ENCODE measurements at places on chromosomes 3 and 15.

GRCh38 chr3:188268336-188268735, 114.4 kb downstream of the LPP start:
- no peaks in the 10 kb centered on the region for H3K36me3 ChIP-seq
- DNase-seq: no peak
- H3K4me3 ChIP-seq: no peak overlapping the region

DNA sequence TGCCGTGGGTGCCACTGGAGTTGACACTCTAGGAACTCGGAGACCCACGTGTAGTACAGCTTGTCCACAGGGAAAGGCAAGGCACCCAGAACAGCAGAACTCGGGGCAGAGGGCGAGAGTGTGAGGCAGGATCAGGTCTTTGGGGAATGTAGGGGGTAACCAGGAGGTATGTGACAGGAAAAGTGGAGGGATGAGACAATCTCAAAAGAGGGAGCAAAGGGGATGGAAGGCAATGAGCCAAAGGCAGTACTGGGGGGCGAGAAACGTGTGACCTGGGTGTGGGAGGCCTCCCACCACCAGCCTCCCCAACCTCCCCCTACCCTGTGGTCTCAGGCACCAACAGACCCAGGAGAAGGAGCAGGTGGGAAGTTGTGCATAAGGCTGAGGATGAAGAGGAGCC, 48.9 kb downstream of the UMPS start:
- H3K27ac ChIP-seq: no peak overlapping the region
- H3K4me3 ChIP-seq: no peak overlapping the region
- DNase-seq: no peak
- no peaks in the 10 kb centered on the region for H3K4me1 ChIP-seq
- no peaks in the 10 kb centered on the region for H3K36me3 ChIP-seq

- H3K4me3 ChIP-seq: no peak overlapping the region
- H3K4me1 ChIP-seq: no peaks in the 10 kb centered on the region
- no peaks in the 10 kb centered on the region for H3K27me3 ChIP-seq
- DNase-seq: no peak
Observed at GRCh38 chr3:52021489-52022268, 26.0 kb upstream of the RPL29 start.

DNA sequence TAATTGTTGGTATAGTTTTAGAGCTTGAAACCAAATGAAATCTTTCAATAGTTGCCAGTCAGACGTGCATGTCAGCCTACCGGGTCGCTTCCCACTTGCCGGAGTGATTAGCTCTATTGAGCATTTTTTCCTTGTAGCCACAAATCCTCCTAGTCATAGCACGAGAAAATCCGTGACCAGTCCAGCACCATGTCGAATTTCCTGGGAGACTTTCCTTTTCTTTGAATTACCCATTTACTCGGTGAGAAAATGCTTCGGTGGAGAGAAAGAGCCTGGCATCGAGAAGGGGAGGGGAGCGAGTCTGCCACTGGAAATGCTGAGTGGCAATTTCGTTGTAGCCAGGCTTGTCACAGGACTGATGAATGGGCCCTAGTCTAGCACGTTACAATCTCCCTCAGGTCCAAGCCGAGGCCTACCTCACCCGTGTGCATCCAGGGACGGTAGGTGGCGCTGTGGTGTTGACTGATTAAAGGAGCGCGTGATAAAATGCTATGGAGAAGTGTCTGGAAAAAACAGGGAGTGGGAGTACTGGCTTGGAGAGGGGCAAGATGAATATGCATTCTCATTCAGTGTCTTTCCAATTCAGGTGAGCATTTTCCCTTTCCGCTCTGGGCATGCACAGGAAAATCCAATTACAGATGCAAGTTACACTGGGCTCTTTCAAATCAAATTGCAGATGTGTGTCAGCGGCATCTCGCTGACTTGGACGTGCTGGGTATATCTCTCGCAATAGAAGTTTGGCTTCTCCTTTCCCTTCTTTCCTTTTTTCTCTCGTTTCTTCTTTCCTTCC, 238.8 kb downstream of the EDEM1 start:
- H3K4me1 ChIP-seq: no peaks in the 10 kb centered on the region
- H3K27me3 ChIP-seq: no peaks in the 10 kb centered on the region
- H3K4me3 ChIP-seq: no peak overlapping the region
- no peaks in the 10 kb centered on the region for H3K36me3 ChIP-seq
- DNase-seq: no peak

- no peaks in the 10 kb centered on the region for H3K27me3 ChIP-seq
- no peaks in the 10 kb centered on the region for H3K36me3 ChIP-seq
- DNase-seq: no peak
- H3K27ac ChIP-seq: no peak overlapping the region
- H3K4me3 ChIP-seq: no peak overlapping the region
- no peaks in the 10 kb centered on the region for H3K4me1 ChIP-seq
Observed at GRCh38 chr3:196227629-196228493, 11.5 kb downstream of the SLC51A start.

DNA sequence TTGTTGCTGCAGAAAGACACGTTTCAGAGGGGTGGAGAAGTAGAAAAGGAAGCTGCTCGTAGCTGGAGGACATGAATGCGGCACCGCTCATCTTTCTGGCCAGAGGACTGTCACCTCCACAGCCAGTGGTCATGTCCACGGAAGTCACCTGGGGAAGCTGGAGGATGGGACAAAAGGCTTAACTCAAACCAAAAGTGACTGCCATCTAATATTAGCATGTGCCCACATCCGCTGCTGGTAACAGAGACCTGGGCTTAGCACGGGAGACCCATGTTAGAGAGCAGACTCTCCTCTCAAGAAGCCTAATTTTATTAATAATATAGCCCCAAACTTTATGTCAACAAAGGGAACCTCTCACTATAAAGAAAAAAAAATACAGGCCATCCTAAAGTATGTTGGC, 5.9 kb downstream of the MEX3B start:
- H3K27ac ChIP-seq: no peak overlapping the region
- no peak for DNase-seq

- DNase-seq: no peak
- H3K36me3 ChIP-seq: no peaks in the 10 kb centered on the region
- no peaks in the 10 kb centered on the region for H3K4me1 ChIP-seq
- no peak overlapping the region for H3K4me3 ChIP-seq
- H3K27me3 ChIP-seq: no peaks in the 10 kb centered on the region
Observed at GRCh38 chr3:72163809-72164634, 379.1 kb upstream of the PROK2 start.

DNA sequence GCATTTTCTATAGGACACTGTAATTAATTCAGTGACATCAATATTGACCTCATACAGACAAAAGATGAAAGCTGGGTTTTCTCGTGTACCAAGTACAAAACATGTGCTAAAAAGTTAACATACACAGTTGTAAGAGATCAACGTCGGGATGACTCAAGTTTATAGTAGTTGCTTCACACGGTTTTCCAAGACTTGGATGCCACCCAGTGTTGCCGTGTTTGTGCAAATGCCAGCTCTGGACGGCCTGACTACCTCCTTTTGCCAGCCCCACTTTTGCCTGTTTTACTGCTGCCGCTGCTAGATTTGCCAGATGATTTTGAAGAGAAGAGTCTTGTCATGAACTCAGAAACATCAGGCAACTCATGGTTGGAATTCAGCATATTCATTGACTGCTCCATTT, 17.6 kb downstream of the EMC7 start:
- no peak for DNase-seq
- no peak overlapping the region for H3K27ac ChIP-seq
- peaks cover 43% of the 10 kb centered on the region for H3K36me3 ChIP-seq
- no peaks in the 10 kb centered on the region for H3K27me3 ChIP-seq
- H3K4me1 ChIP-seq: no peaks in the 10 kb centered on the region
- no peak overlapping the region for H3K4me3 ChIP-seq

DNA sequence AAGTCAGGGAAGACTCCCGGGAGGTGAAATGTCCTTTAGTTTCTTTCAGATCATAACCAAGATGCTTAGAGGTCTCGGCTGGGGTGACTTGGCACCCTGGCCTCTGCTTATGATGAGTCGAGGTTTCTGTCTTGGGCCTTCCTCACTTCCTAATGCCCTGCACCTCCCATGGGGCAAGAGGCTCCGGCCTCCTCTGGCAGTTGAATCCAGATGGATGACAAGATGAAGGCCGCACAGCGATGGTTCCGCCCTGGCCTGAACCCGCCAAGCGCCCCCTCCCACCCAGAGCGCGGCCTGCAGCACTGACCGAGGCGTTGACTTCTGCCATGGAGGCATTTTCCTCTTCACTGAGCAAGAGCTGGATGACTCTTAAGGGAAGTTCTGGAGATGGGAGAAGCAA, 31.3 kb downstream of the MUC20 start:
- peaks cover 7% of the 10 kb centered on the region for H3K4me1 ChIP-seq
- no peak overlapping the region for H3K4me3 ChIP-seq
- no peak for DNase-seq
- H3K27ac ChIP-seq: no peak overlapping the region
- no peaks in the 10 kb centered on the region for H3K36me3 ChIP-seq
- H3K27me3 ChIP-seq: no peaks in the 10 kb centered on the region

- H3K4me3 ChIP-seq: no peak overlapping the region
- no peaks in the 10 kb centered on the region for H3K36me3 ChIP-seq
- DNase-seq: no peak
- no peak overlapping the region for H3K27ac ChIP-seq
- no peaks in the 10 kb centered on the region for H3K4me1 ChIP-seq
- no peaks in the 10 kb centered on the region for H3K27me3 ChIP-seq
Observed at GRCh38 chr3:115087512-115087911, 59.6 kb downstream of the ZBTB20 start.

- no peak for DNase-seq
- H3K4me1 ChIP-seq: no peaks in the 10 kb centered on the region
- H3K4me3 ChIP-seq: no peak overlapping the region
- no peaks in the 10 kb centered on the region for H3K36me3 ChIP-seq
- no peaks in the 10 kb centered on the region for H3K27me3 ChIP-seq
Observed at GRCh38 chr15:96186105-96186504, 144.4 kb upstream of the NR2F2 start.

- no peaks in the 10 kb centered on the region for H3K27me3 ChIP-seq
- H3K27ac ChIP-seq: no peak overlapping the region
- no peak overlapping the region for H3K4me3 ChIP-seq
Observed at GRCh38 chr15:91912336-91912735, 58.8 kb downstream of the SLCO3A1 start.

- DNase-seq: no peak
- H3K4me1 ChIP-seq: no peaks in the 10 kb centered on the region
- H3K4me3 ChIP-seq: no peak overlapping the region
- no peaks in the 10 kb centered on the region for H3K36me3 ChIP-seq
Observed at GRCh38 chr15:77807115-77807514, 174.4 kb upstream of the LINGO1 start.

All from naive thymus-derived CD4-positive, alpha-beta T cell (primary cell).